ENCODE measurements at places on chromosomes 5 and 9. TPM values are rescaled to one million over a fixed set of nuclear protein-coding genes. Genes with fewer than 3 reads are reported as not detected.
A peak's percentile ranks its signal among the peaks of the same experiment; 100 is the strongest.

DNA sequence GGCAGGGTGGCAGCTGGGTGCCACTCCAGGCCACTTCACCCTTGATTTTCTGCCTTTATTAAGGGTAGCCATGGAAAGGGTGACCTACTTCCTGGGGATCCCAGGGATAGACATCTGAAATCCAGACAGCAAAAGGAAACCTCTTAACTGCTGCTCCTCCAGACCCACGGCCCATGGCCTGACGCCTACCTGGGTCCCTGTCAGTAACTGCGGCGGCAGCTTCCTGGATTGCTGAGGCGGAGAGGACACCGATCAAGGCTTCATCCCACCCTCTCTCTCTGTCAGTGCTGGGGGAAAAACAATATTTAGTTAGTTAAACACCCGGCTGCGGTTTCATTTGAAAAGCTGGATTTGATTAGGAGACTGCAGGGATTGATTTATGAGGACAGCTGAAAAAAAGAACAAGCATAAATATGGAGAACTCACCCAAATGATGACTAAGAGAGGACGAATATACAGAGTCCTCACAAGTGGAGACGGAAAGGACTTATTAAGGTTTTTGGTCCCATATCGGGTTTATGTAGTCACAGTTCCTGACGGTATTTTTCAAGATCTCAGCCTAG is 158.7 kb upstream of the KLF4 start:
- DNase-seq = no peak

GRCh38 chr9:98874721-98875255 is 67.3 kb downstream of the GALNT12 start:
- no peak for DNase-seq

DNA sequence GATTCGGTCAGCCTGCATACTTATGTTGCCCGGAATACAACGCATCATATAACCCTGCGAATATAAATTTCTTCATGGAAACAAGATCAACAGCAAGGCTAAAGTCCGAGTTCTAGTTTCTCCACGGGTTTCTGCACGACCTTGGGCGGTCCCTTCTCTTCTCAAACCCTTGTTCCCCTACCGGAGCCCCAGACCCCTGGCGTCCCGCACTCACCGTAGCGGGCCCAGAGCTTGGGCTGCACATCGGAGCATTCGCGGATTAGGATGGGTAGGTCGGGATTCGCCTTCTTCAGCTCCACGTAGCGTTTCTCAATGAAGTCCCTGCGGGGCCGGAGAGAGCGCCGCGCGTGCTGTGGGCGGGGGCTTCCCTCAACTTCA is 399 bp downstream of the NDUFA2 start:
- no peak for DNase-seq

STK32A gene
- total RNA-seq = 2.1 TPM

CENPK gene
- total RNA-seq = 42.2 TPM

DNA sequence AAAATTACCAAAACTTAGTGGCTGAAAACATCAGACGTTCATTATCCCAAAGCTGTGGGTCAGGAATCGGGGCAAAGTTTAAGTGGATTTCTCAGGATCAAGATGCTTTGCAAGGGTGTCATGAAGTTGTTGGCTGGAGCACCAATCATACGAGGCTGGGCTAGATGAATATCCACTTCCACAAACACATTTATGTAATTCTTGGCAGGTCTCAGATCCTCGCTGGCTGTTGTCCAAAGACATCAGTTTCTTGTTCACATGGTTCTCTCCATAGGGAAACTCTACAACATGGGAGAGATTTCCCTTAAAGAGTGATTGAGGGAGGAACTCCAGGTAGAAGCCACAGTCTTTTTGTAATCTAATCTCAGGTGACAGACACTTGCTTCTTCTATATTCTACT is 20.2 kb upstream of the CCDC192 start:
- DNase-seq = peak; percentile 16

GRCh38 chr9:22463205-22463604 is 16.6 kb downstream of the DMRTA1 start:
- no peak for DNase-seq

GRCh38 chr9:77024776-77025545 is 5.5 kb downstream of the FOXB2 start:
- DNase-seq = no peak

- DNase-seq = no peak
These were observed 81.1 kb downstream of the BOD1 start for GRCh38 chr5:173535166-173535975.

DNA sequence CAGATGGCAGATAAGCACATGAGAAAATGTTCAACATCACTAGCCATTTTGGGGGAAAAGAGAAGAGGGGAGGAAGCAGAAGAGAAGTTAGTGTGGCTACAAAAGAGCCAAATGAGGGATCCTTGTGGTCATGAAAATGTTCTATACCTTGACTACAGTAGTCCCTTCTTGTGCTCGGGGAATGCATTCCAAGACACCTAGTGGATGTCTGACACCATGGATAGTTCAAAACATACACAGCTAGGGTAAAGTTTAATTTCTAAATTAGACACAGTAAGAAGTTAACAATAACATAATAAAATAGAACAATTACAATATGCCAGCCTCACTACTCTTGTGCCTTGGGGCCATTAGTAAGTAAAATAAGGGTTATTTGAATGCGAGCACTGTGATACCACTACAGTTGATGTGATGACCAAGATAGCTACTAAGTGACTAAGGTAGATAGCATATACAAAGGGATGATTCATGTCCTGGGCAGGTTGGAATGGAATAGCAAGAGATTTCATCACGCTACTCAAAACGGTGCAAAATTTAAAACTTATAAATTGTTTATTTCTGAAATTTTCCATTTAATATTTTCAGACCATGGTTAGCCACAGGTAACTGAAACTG is 344.1 kb downstream of the NR2F1-AS1 start:
- DNase-seq = peak; percentile 16

GRCh38 chr5:152641970-152642805 is 237.1 kb upstream of the NMUR2 start:
- DNase-seq = no peak

LIFR gene
- 10.1 TPM for total RNA-seq

ASB6 gene
- total RNA-seq = 8.0 TPM

FAM221B gene
- total RNA-seq = not detected

DNA sequence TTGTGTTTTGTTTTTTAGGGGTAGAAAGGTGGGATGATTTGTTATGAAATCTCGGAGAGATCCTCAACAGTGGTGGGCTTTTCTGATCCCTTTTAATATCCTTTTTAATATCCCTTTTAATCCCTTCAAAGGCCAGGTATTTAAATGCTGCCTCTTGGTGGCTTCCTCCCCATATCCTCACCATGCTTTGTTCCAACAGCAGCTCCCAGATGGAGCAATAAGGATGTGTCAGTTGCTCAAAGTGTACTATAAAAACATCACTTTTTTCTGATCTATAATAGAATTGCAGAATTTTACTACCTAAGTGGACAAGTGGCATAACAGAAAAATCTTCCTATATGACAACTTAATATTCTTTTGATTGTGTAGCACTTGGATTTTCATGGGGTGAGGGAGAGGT is 160.1 kb downstream of the GNAQ start:
- no peak for DNase-seq

GRCh38 chr5:127229185-127229889 is 61.3 kb upstream of the MEGF10 start:
- peak; percentile 54 for DNase-seq

SPATA31C1 gene
- total RNA-seq = not detected

SHOC1 gene
- not detected for total RNA-seq

GRCh38 chr5:117497601-117498000 is 923.0 kb upstream of the SEMA6A start:
- DNase-seq = no peak

DNA sequence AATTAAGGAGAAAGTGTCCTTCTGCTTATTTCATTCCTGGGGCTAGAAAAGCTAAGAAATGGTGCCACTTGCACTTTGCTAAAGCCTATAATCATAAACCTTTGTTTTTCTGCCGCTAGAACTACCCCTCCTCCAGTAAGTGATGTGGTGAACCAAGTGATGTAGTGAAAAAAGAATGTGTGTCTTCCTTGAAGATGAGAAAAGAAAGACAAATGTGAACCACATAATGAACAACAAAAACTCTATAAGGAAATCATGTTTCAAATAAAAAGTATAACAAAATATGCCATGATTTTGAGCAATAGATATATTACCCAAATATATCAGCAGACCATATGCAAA is 179.0 kb upstream of the SGCD start:
- DNase-seq = no peak

GRCh38 chr5:59035681-59036080 is 452.8 kb downstream of the RAB3C start:
- DNase-seq = no peak

IL4 gene
- not detected for total RNA-seq

GRCh38 chr9:96253059-96253696 is 48.8 kb downstream of the HSD17B3 start:
- DNase-seq = no peak

HAPLN1 gene
- total RNA-seq = 24.4 TPM

- DNase-seq = no peak
These were observed 76.7 kb downstream of the FGF1 start for GRCh38 chr5:142609142-142609541.

- DNase-seq = peak; percentile 74
These were observed 37.0 kb downstream of the TNFSF8 start for GRCh38 chr9:114893221-114894010.

PPIC gene
- 43.2 TPM for total RNA-seq

NMRK1 gene
- 10.1 TPM for total RNA-seq

LHX2 gene
- total RNA-seq = 11.9 TPM

GRCh38 chr5:11281842-11282241 is 520.8 kb upstream of the DAP start:
- DNase-seq = no peak

- no peak for DNase-seq
These were observed 65.6 kb upstream of the SEMA6A start for GRCh38 chr5:116640236-116640635.

EIF4E1B gene
- total RNA-seq = not detected

CCL27 gene
- not detected for total RNA-seq

DNA sequence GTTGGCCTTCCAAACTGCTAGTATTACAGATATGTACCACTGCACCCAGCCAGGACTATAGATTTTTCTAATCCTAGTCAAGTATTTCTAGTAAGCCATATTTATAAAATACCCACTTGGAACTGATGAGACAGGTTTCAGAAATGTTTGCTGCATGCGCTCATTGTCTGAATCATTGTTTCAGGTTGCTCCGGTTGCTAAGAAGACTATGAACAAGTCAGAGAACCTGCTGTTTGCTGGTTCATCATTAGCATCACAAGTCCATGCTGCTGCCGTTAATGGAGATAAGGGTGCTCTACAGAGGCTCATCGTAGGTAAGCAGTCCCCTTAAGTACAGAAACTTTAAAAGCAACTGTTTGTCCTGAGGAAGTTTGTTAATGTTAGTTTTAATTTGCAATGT is 5.3 kb downstream of the INVS start:
- DNase-seq = peak; percentile 15

DNA sequence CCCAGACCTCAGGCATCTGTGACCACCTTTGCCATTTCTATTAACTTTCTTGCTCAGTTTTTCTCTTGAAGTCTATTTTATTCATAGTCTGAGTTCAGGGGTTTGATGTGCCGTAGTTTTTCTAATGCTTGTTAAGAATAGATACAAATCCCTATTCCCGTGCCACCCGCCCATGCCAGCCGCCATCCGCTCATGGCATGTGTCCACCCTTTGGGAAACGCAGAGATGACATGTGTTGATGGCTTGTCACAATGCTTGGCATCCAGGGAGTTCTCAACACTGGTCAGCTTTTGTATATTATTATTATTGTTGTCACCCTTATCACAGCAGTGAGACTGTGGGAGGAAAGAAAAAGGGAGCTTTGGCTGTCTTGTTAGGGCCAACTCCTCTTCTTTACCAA is 17.3 kb upstream of the ANGPTL2 start:
- no peak for DNase-seq

- no peak for DNase-seq
These were observed 113.3 kb upstream of the GRAMD2B start for GRCh38 chr5:126309860-126310259.

DNA sequence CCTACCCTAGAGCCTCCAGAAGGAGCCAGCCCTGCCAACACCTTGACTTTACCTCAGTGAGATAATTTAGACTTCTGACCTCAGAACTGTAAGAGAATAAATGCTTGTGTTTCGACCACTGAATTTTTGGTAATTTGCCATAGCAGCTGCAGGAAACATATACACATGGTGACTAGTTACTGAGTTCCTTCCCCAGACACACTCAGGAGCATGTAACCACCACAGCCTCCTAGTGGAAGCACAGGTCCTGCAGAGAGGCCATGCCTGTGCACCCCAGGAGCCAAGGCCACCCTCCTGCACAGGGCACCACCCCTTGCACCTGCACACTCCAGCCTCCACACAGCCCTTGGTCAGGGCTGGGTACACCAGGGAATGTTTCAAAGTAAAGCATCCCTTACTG is 7.6 kb upstream of the CAMSAP1 start:
- no peak for DNase-seq

GRCh38 chr5:137504916-137505315 is 5.8 kb upstream of the SPOCK1 start:
- no peak for DNase-seq

DNA sequence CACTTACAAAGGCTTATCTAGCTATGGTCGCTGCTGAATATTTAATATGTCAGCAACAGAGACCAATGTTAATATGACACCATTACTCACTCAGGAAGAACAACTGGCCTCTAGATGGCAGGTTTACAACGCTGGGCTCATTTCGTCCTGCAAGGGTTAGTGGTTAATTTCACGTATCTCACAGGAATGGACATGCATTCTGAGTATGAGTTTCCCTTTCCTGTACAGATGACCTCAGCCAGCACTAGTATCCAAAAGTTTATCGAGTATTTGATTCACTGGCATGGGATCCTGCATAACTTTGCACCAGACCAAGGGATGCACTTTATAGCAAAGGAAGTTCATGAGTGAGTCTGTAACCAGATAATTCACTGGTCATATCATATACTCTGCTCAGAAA is 8.7 kb upstream of the TRPC7 start:
- peak; percentile 79 for DNase-seq

NMUR2 gene
- total RNA-seq = 0.30 TPM

FOXD4 gene
- total RNA-seq = not detected

DNA sequence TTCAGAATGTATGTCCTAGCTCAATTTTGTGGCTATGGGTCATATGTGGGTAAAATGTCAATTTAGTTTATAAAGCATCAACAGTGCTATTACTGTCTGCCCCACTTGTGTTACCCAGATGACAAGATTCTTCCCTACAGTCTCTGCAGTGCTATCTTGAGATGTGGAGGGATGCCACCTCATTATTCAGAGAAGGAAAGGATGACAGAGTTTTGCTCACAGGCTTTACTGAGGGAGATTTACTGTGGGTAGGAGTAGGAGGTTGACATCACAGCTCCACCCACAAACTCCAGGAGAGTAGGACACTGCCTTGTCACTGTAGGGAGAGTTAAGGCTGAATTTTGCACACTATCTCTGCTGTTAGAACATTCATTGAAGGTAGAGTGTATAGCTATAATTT is 359.3 kb downstream of the HTR1A start:
- DNase-seq = no peak

- DNase-seq = peak; percentile 78
These were observed at the start of gene ITGA2 for GRCh38 chr5:52989025-52989780. Gene ITGA2, plus strand, starts transcription at chr5:52989352. Its CDS starts 117 bp downstream, at chr5:52989469.

DNA sequence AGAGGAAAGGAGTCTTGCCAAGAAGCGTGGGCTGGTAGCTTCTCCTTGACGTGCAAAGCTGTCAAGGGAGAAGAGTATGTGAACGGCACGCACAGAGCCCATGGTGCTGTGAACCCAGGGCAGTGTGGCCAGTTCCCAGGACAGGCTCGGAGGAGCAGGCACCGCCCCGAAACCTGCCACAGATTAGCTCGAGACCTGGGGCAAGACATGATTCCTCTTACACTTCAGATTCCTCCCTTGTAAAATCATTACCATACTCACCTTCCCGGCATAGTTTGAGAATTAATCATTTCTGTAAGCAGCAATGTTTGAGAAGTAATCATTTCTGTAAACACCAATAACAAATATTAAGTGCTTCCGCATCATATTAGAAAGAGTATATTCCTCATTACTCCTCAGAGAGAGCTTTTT is 19.9 kb downstream of the GOLM1 start:
- no peak for DNase-seq

Data from Daoy (cell line).